ENCODE measurements at places on chromosomes 1 and 21.
A peak's percentile ranks its signal among the peaks of the same experiment; 100 is the strongest.

GRCh38 chr1:25520446-25521061 lies 22.9 kb upstream of the LDLRAP1 start:
- peak; percentile 52 for DNase-seq

GRCh38 chr1:42392255-42392654 lies 11.7 kb downstream of the RIMKLA start:
- no peak for DNase-seq

- no peak for DNase-seq
Measured at GRCh38 chr1:41870076-41870562, 48.6 kb downstream of the HIVEP3 start.

DNA sequence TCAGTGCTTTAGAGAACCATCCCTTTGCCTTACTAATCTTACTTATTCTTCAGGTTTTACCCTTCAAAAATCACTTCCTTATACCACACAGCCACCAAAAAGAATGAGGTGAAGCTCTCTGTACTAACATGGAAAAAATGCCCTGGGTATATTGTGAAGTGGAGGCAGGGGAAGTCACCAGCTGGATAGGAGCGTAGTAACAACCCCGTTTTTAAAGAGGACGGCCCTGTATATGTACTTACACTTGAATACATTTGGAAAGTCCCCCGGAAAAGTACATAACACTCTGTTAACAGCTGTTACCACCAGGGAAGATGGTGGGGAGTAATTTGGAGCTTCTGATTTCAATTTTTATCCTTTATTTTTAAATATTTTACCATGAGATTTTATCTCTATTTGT lies 28.2 kb upstream of the KHDRBS1 start:
- peak; percentile 53 for DNase-seq

All from left lung (tissue), 14 donors.